Progenitor cell of endocrine pancreas (in vitro differentiated cells): ENCODE measurements at places on chromosomes 2 and 18. TPM values are rescaled to one million over a fixed set of nuclear protein-coding genes. Genes with fewer than 3 reads are reported as not detected.

- no peak overlapping the region for H3K27ac ChIP-seq
- peaks cover 29% of the 10 kb centered on the region for H3K36me3 ChIP-seq
- no peaks in the 10 kb centered on the region for H3K27me3 ChIP-seq
- no peak for DNase-seq
- H3K4me3 ChIP-seq = no peak overlapping the region
These were observed 33.4 kb downstream of the TTR start for GRCh38 chr18:31624892-31625640.

Gene CAPN14
- 0.50 and 0.73 TPM in 2 replicates for total RNA-seq

DNA sequence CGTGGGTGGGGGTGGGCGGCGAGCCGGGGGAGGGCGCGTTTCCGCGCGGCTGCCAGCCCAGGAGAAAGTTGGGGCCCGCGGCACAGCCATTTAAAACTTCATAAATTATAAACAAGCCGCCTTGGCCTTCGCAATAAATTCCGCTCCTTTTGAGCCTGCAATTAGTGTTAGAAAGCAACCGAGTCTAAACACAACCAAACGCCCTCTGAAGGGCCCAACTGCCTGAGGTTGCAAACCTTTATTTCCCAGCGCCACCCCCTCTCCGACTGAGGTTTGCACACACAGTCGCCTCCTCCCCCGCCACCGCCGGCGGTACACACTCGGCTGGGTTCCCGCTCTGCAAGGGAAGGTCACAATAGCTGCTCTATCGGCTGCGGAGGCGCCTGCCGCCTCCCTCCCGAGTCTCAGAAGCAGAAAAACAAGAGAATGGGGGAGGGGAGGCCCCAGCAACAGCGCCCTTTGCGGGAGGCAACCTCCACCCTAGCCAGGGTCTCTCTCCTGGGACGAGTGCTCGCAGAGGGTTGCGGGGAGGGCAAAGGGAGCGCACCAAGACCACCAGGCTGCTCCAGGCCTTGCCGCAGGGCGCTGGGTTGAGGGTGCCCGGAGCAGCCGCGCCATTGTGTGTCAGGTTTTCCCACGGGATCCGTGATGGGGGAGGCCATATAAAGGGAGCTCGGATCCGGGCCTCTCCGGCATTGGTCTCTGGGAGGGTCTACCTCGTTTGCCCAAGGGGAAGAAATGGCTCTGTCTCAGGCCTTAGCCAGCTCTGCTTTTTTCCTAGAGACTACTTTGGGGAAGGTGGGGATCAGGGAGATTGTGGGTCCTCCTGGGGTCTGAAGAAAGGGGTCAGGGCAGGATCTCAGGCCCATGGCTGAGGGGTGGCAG is 13.4 kb upstream of the HOXD1 start:
- H3K4me3 ChIP-seq = peak overlapping the region; percentile 65
- H3K36me3 ChIP-seq = no peaks in the 10 kb centered on the region
- H3K27ac ChIP-seq = peak overlapping the region; percentile 24
- H3K27me3 ChIP-seq = peaks cover 98% of the 10 kb centered on the region

- peaks cover 31% of the 10 kb centered on the region for H3K4me1 ChIP-seq
- H3K4me3 ChIP-seq = no peak overlapping the region
- peak overlapping the region; percentile 15 for H3K27ac ChIP-seq
These were observed 779.2 kb downstream of the CNTNAP5 start for GRCh38 chr2:124804014-124804940.

DNA sequence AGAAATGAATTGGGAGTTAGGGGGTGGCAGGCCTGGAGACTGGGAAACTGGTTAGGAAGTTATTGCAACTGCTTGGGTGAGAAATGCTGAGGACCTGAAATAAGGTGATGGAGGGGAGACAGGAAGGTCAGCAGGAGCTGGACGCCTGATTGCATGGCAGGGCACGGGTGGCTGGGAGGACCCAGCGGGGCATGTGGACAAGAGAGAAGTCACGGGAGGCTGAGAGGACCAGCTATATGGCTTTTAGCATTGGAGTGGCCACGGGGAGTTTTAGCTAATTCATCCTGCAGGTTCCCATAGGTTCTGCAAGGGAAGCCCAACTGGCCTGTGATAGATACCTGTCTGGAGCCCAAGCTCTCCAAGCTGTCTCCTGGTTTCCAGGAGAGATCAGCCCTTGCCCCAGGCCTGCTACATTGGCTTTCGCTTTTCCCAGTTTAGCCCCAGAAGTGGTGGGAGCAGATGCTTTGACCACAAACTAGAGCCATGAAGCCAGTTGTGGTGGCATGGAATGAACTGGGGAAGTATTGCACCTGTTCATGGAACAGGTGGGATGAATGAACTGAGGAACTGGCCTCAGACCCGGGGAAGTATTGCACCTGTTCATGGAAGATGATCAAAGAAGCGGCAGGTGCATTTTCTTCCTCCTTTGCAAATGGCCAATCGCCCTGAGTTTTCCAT is 93.6 kb upstream of the TAF1B start:
- no peaks in the 10 kb centered on the region for H3K36me3 ChIP-seq
- peaks cover 11% of the 10 kb centered on the region for H3K4me1 ChIP-seq
- DNase-seq = no peak
- H3K27me3 ChIP-seq = peaks cover 31% of the 10 kb centered on the region
- no peak overlapping the region for H3K27ac ChIP-seq

DNA sequence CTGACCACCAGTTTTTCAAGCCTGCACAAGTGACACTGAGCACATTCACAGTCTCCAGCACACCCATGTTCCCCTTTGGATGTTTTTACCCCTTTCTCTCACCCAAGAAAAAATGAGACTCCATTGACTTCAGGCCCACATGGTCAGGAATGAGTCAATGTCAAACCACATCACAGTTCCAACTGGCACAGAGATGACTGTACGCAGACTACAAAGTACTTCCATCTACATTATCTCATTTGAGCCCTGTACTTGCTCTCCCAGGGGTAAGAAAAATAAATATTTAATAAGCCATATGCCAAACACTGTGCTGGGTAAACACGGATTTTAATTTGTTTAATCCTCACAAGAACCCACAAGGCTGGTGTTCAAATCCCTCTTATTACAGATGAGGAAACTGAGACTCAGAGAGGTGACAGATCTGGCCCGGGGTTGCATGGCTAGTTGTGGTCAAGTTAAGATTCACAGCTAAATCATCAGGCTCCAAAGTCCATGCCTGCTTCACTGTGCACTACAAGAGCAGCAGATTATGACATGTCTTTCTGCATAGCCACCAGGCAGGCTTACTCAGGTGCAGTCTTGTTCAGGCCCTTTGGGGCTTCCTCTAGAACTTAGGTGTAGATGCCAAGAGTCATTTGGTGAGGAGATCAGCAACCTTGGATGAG is 106.1 kb downstream of the TXNL1 start:
- H3K4me3 ChIP-seq = no peak overlapping the region
- H3K27ac ChIP-seq = no peak overlapping the region
- no peaks in the 10 kb centered on the region for H3K36me3 ChIP-seq
- H3K4me1 ChIP-seq = no peaks in the 10 kb centered on the region

GRCh38 chr2:232860593-232861241 is 9.3 kb upstream of the SNORC start:
- H3K36me3 ChIP-seq = peaks cover 25% of the 10 kb centered on the region
- H3K4me3 ChIP-seq = no peak overlapping the region
- peaks cover 13% of the 10 kb centered on the region for H3K4me1 ChIP-seq

- peaks cover 5% of the 10 kb centered on the region for H3K4me1 ChIP-seq
- H3K27me3 ChIP-seq = no peaks in the 10 kb centered on the region
- H3K27ac ChIP-seq = no peak overlapping the region
- H3K4me3 ChIP-seq = no peak overlapping the region
- H3K36me3 ChIP-seq = peaks cover 21% of the 10 kb centered on the region
These were observed 103.5 kb upstream of the NOSTRIN start for GRCh38 chr2:168698969-168699368.

Gene ZSCAN30
- 27.1 and 34.5 TPM in 2 replicates for total RNA-seq

DNA sequence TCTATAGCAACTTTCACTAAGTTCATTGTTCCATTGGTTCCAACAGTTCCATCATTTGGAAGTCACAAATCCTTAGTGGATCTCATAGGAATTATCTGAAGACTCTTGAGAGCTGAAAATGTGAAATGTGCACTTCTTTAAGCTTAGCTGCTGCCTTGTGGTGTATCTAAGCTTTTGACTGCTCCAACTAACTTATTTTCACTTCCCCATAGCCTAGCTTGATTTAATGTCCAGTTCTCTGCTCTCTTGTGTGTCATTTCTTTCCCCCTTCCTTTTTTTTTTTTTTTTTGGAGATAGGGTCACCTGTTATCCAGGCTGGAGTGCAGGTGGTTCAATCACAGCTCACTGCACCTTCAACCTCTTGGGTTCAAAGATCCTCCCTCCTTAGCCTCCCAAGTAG is 34.9 kb upstream of the CD302 start:
- no peaks in the 10 kb centered on the region for H3K4me1 ChIP-seq
- no peaks in the 10 kb centered on the region for H3K36me3 ChIP-seq
- no peak overlapping the region for H3K27ac ChIP-seq
- H3K27me3 ChIP-seq = no peaks in the 10 kb centered on the region
- no peak overlapping the region for H3K4me3 ChIP-seq

GRCh38 chr18:23890589-23890988 is 124.0 kb upstream of the TTC39C start:
- H3K36me3 ChIP-seq = no peaks in the 10 kb centered on the region
- no peak overlapping the region for H3K4me3 ChIP-seq
- H3K4me1 ChIP-seq = peaks cover 4% of the 10 kb centered on the region

- H3K36me3 ChIP-seq = peaks cover 12% of the 10 kb centered on the region
- H3K27ac ChIP-seq = no peak overlapping the region
- no peak overlapping the region for H3K4me3 ChIP-seq
- H3K4me1 ChIP-seq = no peaks in the 10 kb centered on the region
These were observed 11.8 kb downstream of the ERFE start for GRCh38 chr2:238170386-238171071.

DNA sequence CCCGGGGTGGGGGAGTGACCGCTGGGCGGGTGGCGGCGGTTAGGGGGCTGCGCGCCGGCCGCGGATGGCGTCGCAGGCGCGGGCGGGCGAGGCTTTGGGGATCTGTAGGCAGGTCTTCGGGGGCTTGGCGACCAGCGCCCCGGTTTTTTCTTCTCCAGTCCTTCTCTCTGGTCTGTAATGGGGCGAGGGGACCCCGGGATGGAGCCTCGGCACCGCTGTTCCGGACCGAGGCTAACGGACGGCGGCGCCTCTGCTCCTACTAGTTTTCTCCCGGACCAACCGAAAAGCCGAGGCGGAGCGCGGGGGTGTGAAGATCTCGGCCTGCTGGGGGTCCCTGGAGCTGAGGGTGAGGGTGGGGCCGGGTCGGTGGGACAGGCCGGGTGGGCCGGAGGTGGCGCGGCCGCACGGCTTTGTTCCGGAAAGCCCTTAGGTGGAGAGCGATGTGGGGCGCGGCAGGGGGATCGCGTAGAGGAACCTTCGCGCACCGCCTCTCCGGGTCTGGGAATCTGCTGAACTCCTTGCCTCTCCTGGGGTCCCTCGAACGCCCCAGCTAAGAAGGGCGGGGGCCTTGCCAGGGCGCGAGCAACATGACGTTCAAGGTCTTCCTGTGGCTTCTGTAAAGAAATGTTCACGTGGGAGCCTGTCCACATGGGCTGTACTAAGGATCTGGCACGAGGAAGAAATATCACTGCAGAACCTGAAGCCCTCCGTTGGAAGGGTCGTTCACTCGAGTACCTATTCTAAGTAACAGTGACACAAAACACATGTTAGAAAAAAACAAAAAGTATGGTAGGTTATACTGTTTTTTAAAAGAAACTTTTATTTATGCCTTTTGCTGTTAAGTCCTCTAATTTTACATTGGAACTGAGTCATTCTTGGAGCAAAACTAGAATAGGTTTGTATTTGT is 861 bp downstream of the SLC39A10 start:
- peaks cover 23% of the 10 kb centered on the region for H3K4me1 ChIP-seq
- peak; percentile 39 for DNase-seq

Gene HK2
- total RNA-seq = 18.2 and 20.0 TPM in 2 replicates

DNA sequence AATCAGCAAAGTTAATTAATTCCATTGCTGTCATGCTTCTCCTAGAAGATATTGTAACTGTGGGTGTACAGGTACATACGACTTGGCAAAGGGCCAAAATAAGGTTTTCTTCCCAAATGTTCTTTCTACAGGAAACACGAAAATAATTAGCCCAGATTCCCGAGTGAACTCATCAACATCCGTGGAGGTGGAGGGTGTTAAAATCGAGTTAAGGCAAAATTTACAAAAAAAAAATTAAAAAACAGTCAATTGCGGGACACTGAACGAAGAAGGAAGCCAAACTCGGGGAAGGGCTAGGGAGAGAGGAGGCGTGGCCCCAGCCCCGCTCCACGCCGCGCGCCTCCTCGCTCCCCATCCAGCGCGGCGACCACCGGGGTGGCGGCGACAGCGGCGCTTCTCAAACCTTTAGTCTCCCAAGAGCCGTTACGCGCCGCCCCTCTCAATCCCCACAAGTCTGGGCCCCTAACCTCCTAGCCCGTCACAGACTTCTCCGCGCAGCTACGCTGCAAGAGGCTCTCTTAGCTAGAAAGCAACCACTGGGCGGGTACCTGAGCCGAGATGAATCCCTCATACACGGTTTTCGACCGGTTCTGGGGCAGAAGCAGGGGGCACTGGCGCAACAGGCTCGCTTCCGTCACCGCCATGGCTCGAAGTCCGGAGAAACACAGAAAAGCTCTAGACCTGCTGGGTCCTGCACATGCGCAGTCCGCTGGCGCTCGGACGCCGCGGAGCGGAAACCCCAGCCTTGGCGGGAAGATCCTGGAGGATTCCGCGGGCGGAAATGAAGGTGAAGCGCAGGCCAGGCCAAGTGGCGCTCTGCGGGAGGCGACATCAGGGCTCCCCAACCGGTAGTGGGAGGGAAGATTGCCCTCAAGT is at the start of gene FANCL:
TSS of gene FANCL (minus strand) at position 656 of the 876 bp plus-strand sequence. CDS start at position 644, 12 bp downstream.
- peak within 1 kb of the TSS; percentile 93 for H3K4me3 ChIP-seq
- H3K36me3 ChIP-seq = no peaks in the 10 kb centered on the region
- peaks cover 8% of the 10 kb centered on the region for H3K27me3 ChIP-seq
- peak; percentile 86 for DNase-seq

Gene VAMP5
- 4.2 TPM in 2 replicates for total RNA-seq

GRCh38 chr2:153047220-153047619 is 328.8 kb downstream of the ARL6IP6 start:
- no peaks in the 10 kb centered on the region for H3K36me3 ChIP-seq
- H3K4me3 ChIP-seq = no peak overlapping the region
- H3K27me3 ChIP-seq = no peaks in the 10 kb centered on the region
- no peak for DNase-seq

- no peak overlapping the region for H3K4me3 ChIP-seq
- H3K27me3 ChIP-seq = no peaks in the 10 kb centered on the region
- DNase-seq = no peak
- H3K4me1 ChIP-seq = peaks cover 4% of the 10 kb centered on the region
- H3K36me3 ChIP-seq = peaks cover 39% of the 10 kb centered on the region
- H3K27ac ChIP-seq = peak overlapping the region; percentile 84
These were observed 92.5 kb upstream of the EML6 start for GRCh38 chr2:54630858-54631497.

DNA sequence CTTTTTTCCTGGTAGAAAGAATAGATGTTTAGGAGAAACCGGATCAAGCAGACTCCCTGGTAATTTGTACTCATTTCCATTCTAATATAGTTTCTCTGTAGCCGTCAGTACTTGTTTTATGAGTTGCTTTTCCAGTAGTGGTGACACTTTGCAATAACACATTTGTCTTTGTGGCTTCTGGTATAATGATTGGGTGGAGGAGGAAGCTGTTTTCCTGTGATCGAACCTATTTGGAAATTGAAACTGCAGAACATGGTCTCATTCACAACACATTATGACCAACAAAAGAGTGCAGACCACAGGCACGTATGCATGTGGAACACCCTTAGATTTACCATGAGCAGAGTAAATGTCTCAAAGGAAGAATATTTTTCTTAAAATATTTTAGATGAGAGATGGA is 7.6 kb upstream of the SERPINB12 start:
- H3K27me3 ChIP-seq = no peaks in the 10 kb centered on the region
- no peak overlapping the region for H3K27ac ChIP-seq
- H3K4me3 ChIP-seq = no peak overlapping the region
- no peaks in the 10 kb centered on the region for H3K4me1 ChIP-seq
- DNase-seq = no peak
